ENCODE measurements at places on chromosomes 6 and 20.
A peak's percentile ranks its signal among the peaks of the same experiment; 100 is the strongest.

GRCh38 chr6:12952318-12952717 lies 235.8 kb downstream of the PHACTR1 start:
- no peak for DNase-seq

DNA sequence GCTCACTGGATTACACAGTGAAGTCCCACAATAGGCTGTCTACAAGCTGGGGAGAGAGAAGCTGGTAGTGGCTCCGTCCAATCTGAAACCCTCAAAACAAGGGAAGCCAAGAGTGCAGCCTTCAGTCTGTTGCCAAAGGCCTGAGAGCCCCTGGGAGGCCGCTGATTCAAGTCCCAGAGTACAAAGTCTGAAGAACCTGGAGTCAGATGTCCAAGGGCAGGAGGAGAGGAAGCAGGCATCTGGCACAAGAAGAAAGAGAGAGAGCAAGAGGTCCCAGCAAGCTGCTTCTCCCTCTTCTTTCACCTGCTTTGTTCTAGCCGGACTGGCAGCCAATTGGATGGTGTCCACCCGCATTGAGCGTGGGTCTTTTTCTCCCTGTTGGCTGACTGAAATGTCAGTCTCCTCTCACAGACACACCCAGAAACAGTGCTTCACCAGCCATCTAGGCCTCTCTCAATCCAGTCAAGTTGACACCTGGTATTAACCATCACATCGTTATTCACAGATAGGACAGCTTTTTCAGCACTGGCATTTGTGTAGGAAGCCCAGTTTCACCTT lies 51.2 kb downstream of the CRYBG1 start:
- DNase-seq: no peak

GRCh38 chr20:50724851-50725723 lies 6.3 kb upstream of the PARD6B start:
- DNase-seq: peak; percentile 93

- DNase-seq: no peak
Observed at GRCh38 chr20:53930651-53931504, 139.5 kb downstream of the BCAS1 start.

- DNase-seq: no peak
Observed at GRCh38 chr6:67450641-67451040, 1184.4 kb upstream of the ADGRB3 start.
